Occipital lobe (tissue), 3 donors: ENCODE measurements at places on chromosomes 4 and X. TPM values are rescaled to one million over a fixed set of nuclear protein-coding genes. Genes with fewer than 3 reads are reported as not detected.

MAGEB17 gene
- 0.16 TPM for total RNA-seq

COL4A6 gene
- 4.2 TPM for total RNA-seq

APLN gene
- 2.7 TPM for total RNA-seq

TKTL2 gene
- total RNA-seq, result 0.47 TPM

KLHL34 gene
- under 0.01 TPM for total RNA-seq

STK32B gene
- total RNA-seq, result 25.9 TPM

PRDM8 gene
- total RNA-seq, result 24.6 TPM

PCDH7 gene
- 115 TPM for total RNA-seq

RWDD4 gene
- total RNA-seq, result 18.7 TPM

SPANXA1 gene
- not detected for total RNA-seq

CENPC gene
- 34.9 TPM for total RNA-seq

TLR8 gene
- 0.47 TPM for total RNA-seq

TRIM75 gene
- total RNA-seq, result not detected

TCEAL2 gene
- 18.7 TPM for total RNA-seq

GRCh38 chr4:122480655-122481487 is 24.3 kb upstream of the IL2 start:
- no peak for DNase-seq

DNA sequence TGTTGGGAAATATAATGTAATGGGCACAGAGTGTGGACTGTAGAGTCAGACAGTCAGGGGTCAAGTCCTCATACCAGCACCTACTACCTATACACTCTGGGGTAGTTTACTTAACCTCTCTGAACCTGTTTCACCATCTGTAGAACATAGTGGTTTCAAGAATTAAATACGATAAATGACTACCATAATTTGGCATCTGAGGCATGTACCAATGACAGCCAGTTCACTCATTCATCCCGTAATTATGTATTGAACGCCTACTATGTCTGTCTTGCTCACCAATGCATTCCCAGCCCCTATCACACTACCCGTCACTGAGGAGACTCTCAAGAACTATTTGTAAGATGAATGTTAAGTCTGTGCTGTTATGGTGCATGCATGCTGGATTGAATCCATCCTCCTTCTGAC is 2.0 kb upstream of the FGB start:
- DNase-seq, result no peak

- DNase-seq, result no peak
Measured at GRCh38 chr4:80077639-80078038, 4.6 kb upstream of the ANTXR2 start.

GRCh38 chr4:17098401-17098800 is 200.0 kb upstream of the LDB2 start:
- DNase-seq, result no peak

DNA sequence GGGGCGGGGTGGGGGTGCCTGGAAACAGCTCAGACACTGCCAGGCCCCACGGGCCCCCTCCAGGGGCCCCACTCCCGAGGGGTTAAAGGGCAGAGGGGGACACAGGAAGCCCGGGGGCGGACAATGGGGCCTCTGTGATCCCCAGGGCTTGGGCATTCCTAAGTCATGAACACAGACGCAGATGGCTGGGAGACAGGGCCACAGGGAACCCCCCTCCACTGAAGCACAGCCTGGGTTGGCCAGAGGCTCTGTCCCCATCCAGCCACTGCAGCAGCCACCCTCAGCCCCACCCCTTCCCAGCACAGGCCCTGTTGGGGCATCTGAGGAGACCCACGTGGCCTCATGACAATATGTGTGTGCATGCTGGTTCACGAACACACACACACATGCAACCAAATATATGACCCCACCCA is 3.9 kb downstream of the L1CAM start:
- no peak for DNase-seq

DNA sequence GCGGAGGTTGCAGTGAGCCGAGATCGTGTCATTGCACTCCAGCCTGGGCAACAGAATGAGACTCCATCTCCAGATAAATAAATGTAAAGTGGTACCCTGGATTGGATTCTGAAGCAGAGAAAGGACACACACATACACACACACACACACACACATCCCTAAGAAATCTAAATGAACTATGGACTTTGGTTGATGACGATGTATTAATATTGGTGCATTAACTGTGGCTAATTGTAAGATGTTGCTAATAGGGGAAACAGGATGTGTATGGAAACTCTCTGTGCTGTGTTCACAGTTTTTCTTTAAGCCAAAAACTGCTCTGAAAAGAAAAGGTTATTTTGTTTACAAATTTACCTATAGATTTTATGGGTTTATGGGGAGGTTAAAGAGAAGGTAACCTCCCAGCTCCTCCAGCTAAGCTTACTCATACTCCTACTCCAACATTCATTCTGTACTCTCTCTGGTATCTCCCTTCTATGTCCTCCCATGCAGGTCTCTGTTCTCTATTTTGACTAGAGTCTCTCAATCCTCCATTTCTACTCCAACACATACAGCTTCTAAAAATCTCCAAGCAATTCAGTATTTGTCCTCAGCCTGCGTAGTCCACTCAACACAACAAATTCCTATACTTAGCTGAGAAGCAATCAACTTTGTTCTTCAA is 46.5 kb upstream of the RELL1 start:
- no peak for DNase-seq

- DNase-seq, result no peak
Measured at GRCh38 chrX:39156051-39156450, 354.8 kb downstream of the MID1IP1 start.

- DNase-seq, result no peak
Measured at GRCh38 chr4:67776746-67777145, 22.6 kb upstream of the GNRHR start.

DNA sequence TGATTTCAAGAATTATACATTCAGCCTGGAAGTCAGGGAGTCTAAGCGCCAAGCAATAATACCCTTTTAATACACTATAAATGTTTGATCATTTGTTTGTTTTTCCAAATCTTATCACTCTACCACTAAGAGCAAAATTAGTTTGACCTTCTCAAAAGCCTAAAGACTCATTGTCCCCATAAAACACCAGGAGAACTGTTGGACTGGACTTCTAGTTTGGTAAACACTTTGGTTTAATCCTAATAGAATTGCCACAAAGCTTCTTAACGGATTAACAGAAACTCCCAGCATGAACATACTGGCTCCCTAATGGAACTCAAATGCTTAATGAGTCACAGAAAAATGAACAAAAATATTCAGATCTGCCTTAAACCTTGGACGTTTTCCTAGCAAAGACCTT is 34.9 kb downstream of the SYTL5 start:
- no peak for DNase-seq

GRCh38 chr4:125235971-125236370 is 78.8 kb upstream of the FAT4 start:
- DNase-seq, result no peak

DNA sequence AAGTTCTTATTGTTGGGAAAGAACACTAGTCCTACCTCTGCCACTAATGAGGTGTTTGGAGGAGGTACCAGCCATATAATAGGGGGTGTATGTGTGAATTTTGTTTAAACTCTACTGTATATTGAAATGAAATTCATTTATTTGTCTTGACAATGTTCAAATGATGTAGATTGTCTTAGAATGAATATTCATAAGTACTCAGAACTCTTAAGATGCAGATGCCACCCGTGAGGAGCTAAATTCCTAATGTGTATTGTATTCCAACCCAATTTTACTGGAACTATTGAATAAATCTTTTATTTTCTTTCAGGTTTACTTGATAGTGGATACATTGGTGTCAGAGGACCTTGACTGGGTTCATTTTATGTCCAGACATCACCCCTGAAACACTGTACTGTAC is 63.9 kb upstream of the RAB33B start:
- DNase-seq, result no peak

GRCh38 chr4:71833232-71833900 is 49.5 kb upstream of the GC start:
- no peak for DNase-seq

- no peak for DNase-seq
Measured at GRCh38 chr4:129672941-129673340, 577.0 kb downstream of the C4orf33 start.

GRCh38 chrX:75273483-75273882 is 402 bp upstream of the UPRT start:
- no peak for DNase-seq

GRCh38 chrX:56313308-56313707 is 81.2 kb downstream of the KLF8 start:
- DNase-seq, result no peak
